ENCODE measurements at places on chromosomes 13 and 19.

- no peak for DNase-seq
Observed at GRCh38 chr19:15727724-15728123, at the start of gene OR10H2. Gene OR10H2, plus strand, starts transcription at chr19:15728024. Its CDS starts 20 bp downstream, at chr19:15728044.

DNA sequence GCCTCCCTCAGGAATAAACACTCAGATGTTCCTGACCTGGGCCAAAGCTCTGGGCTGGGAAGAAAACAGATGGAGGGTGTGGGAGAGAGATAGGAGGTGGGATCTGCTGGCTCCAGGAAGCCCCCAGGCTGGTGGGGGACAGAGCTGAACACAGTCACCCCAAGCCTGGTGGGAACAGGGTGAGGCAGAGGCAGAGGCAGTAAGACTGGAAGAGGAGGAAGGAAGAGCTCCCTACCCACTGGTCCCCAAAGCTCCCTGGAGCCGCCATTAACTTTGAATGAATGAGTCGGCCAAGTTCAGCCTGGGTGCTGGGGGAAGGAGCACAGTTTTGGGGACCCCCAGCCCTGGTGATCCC, 801 bp upstream of the KCNN1 start:
- no peak for DNase-seq

DNA sequence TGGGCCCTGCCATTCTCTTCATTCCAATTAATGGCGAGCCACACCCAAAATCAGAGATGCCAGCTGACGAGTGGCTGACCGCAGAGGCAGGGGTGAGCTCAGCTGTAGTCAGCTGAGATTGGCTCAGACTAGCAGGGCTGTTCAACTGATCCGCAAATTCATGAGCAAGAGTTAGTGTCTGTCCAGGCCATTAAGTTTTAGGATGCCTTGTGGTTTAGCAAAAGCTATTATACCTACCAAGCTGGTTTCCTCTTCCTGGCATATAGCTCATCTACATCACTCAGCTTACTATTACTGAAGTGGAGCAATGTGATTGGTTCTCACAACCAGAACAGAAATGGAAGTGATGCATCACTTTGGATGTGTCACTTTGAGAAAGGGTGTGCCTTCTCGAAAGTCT, 148.7 kb downstream of the NALCN start:
- DNase-seq: no peak

GRCh38 chr19:34649886-34650543, 26.9 kb downstream of the SCGB2B2 start:
- DNase-seq: no peak

DNA sequence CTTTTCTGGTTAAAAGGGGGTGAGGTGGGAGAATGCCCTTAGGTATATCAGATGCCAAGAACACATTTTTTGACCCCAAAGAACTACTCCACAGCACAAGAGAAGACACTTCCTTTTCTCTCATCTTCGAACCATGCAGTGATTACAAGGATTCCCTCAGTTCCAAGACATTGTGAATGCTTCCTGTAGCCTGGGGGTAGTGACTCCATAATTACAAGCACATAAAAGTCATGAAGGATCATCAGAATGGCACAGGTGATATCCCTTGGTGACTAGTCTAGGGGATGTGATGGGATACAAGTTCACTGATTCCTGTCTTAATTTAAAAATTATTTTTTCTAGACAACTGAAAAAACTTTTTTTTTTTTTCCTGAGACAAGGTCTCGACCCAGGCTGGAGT, 78.0 kb downstream of the ZC3H13 start:
- no peak for DNase-seq

DNA sequence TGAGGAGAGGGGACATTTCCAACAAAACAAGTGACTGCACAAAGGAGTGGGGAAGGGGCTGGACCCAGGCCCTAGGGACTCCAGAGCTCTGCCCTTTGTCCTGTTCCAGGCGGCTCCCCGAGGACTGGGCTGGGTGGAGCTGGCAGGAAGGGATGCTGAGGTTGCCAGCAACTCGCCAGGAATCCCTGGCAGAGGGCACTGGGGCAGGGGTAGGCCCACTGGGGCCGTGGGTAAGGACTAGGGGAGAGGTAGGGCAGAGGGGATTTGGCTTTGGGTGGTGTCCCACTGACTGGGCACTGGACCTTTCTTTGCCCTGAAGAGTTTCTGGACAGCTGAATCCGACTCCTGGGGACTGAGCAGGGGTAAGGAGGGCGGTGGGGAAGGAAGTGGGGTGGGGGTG, 7.9 kb downstream of the LIPE start:
- DNase-seq: no peak

- DNase-seq: no peak
Observed at GRCh38 chr13:38417727-38418126, 68.1 kb downstream of the UFM1 start.

Measured in CD4-positive, alpha-beta T cell (primary cell).